ENCODE measurements at places on chromosomes 3 and 15.

DNA sequence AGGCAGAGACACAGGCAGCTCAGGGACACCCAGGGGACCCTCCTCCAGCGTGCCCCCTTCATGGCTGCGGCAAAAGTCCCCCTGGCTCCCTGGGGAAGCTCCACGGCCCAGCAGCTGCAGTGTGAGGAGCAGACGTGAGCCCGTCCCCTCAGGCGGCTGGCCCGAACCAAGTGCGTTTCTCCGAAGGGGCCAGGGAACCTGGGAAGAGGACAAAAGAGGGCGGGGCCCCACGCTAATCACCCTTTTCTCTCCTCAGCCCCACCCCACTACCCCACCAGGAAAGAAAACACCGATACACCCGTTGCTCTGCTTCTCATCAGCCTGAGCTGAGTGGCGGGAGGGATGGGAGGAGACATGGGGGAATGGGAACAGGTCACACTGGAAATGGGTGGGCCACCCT lies at the start of gene MUC4:
Gene MUC4, minus strand, starts transcription at position 174 of the 400 bp plus-strand sequence. Its CDS starts 112 bp downstream, at position 62.
- no peak for DNase-seq

- DNase-seq, result no peak
Measured at GRCh38 chr3:1103525-1103924, 10.7 kb downstream of the CNTN6 start.

DNA sequence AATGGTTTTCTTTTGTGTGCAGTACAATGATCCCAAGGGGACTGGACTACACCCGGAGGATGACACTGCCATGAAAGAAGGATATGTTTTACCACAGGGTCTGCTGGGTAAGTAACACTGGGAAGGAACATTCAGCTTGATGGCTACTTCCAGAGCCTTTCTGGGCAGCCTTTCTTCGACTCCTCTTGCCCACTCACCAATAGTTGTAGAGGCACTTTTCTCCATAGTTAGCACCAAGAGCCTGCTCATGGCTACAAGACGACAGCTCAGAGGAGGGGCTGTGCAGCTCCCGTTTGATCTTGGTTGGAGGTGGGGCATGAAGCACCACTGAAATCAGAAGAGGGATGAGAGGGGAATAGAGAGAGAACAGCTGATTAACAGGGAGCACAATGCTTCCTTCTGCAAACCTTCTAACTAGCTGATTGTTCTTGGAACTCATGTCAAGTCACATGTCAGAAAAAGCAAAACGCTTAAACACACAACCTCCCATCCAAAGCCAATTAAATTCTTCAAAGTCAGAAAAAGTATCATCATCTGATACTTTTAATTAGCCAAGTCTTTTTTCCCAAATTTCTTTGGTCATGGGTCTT lies 27.9 kb downstream of the ETV5 start:
- no peak for DNase-seq

- no peak for DNase-seq
Measured at GRCh38 chr15:44471885-44472455, 44.5 kb downstream of the CTDSPL2 start.

- no peak for DNase-seq
Measured at GRCh38 chr3:155323063-155323666, 29.7 kb upstream of the STRIT1 start.

DNA sequence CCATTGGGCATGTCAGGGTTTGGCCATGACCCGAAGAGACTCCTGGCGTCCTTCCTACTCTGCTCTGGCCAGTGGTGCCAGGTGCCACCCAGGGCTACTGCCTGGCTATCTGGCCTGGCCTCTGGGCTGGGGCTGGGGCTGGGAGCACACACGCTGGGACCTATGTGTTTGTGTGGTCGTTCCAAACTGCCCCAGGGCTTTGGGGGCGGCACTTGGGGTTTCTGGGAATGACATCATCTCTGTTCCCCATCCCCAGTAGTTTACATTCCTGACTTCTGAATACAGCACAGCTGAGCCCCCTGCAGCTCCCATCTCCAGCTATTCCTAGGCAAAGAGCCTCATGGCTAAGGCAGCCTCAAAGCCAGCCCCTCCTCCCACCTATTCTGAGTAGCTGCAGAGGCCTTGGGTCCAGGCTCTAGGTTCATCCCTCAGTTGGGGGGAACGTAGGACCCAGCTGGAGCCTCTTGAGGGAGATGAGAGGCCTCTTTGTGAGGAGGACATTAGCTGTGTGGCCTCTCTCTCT lies 24.3 kb downstream of the PLEKHO2 start:
- DNase-seq, result no peak

DNA sequence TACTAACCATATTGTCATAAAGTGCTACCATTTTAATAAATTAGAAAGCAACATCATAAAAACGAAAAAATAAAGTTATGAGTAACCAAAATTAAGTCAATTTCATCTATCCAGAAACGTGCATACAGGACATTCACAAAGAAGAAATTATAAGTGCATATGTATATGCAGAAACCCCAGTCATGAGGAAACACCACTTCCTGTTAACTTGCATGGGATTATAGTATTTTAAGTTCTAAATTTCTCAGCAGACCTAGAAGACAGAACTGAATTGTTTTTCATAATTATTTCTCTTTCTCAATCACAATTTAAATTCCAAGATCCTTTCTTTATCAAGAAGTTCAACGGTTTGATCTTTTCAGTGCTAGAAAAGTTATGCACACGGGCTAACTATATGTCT lies 1.4 kb upstream of the KBTBD8 start:
- DNase-seq, result no peak
